T-helper 2 cell (primary cell): ENCODE measurements at places on chromosomes 6 and 20.

GRCh38 chr6:128242765-128243403 lies 277.5 kb downstream of the PTPRK start:
- no peak for DNase-seq

DNA sequence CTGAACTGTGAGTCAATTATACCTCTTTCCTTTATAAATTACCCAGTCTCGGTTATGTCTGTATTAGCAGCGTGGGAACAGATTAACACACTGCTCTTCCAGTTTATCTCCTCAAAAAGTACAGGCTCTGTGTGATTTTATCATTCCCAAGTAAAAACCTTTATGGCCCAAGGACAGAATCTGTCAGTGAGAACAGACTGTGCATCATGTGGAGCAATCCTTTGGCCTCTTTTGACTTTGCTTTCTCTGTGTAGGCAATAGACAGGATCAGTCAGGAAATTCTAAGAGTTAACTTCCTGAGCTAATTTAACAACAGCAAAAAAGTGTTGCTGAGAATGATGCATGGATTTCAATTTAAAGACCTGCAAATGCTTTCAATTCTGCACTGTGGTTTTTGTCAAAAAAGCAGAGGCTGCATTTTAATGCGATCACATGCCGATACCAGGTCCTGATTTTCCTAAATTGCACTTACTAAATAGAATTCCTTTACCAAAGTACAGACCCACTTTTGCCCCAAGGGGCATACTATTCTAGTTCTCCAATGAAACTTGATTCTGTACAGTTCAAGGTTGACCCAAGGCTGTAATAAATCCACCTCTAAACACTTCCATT lies 246.7 kb upstream of the MARCKS start:
- DNase-seq: no peak

DNA sequence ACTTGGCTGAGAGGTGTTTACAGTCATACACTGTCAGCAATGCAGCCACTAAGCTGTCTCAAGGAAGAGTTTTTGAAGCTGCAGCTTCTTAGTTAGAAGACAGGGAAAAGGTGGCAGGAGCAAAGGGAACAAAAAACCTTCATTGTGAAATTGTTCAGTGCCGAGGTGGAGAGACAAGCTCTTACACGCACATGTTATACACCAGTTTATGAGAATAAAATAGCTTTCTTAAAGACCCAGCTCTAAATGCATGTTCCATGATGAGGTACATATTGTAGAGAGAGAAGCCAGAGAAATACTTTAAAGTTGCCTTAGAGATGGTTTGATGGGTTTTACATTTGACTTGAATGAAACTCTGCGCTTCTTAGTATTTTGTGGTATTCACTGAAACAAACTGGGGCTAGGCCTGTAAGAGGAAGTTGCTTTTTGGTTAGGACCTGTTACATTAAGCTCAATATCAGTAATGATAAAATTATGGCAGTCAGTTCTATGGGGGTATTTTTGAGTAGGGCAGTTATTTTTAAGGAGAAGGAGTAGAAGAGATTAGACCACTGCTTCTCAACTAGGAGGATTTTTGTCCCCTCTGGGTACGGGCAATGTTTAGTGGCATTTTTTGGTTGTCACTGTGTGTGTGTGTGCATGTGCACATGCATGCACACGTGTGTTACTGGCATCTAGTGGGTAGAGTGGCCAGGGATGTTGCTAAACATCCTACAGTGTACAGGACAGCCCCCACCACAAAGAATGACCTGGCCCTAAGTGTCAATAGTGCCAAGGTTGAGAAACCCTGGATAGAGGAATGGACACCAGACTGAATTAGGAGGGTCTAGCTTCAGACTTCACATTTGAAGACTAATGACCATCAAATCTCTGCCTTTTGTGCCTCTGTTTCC lies 9.8 kb downstream of the NEDD9 start:
- DNase-seq: no peak

- DNase-seq: no peak
These were observed 18.5 kb upstream of the ISM1 start for GRCh38 chr20:13202565-13202964.

- DNase-seq: no peak
These were observed 88.2 kb downstream of the HIVEP2 start for GRCh38 chr6:142856624-142857232.
